ENCODE measurements at places on chromosomes 13 and 19. TPM values are rescaled to one million over a fixed set of nuclear protein-coding genes. Genes with fewer than 3 reads are reported as not detected.

Gene LILRB3
- not detected for total RNA-seq

Gene ZNF610
- total RNA-seq, result 20.0 TPM

Gene GIPC3
- total RNA-seq, result under 0.01 TPM

Gene SLITRK5
- 29.3 TPM for total RNA-seq

Gene CASP14
- total RNA-seq, result not detected

Gene MYPOP
- total RNA-seq, result 0.82 TPM

Gene CYP2S1
- 0.41 TPM for total RNA-seq

Gene CDC37
- 44.0 TPM for total RNA-seq

Gene ZNF99
- 0.41 TPM for total RNA-seq

Gene CYP2A7
- total RNA-seq, result not detected

Gene ZGLP1
- 1.6 TPM for total RNA-seq

Gene KCNRG
- total RNA-seq, result 31.8 TPM

Gene KIR2DL1
- total RNA-seq, result not detected

Gene NCR1
- not detected for total RNA-seq

Gene KCNN1
- total RNA-seq, result 16.3 TPM

Gene BRD4
- 11.4 TPM for total RNA-seq

Gene FXYD1
- total RNA-seq, result not detected

Gene PSG1
- not detected for total RNA-seq

Gene DAND5
- under 0.01 TPM for total RNA-seq

Gene ELANE
- total RNA-seq, result not detected

Gene SULT2B1
- total RNA-seq, result 0.82 TPM

Gene GNA15
- total RNA-seq, result 0.82 TPM

Gene SIGLEC12
- total RNA-seq, result not detected

Gene COMP
- total RNA-seq, result not detected

Gene ZNF414
- total RNA-seq, result 2.4 TPM

Gene TPTE2
- total RNA-seq, result 0.41 TPM

Gene FUT1
- 0.82 TPM for total RNA-seq

Gene SKA3
- total RNA-seq, result 16.3 TPM

Gene ZNF667
- total RNA-seq, result 28.5 TPM

Gene TEAD2
- 5.3 TPM for total RNA-seq

Gene PCDH8
- 72.2 TPM for total RNA-seq

Gene RNF17
- 3.3 TPM for total RNA-seq

Gene RASGRP4
- under 0.01 TPM for total RNA-seq

Gene LGALS7
- total RNA-seq, result not detected

Gene SERPINE3
- total RNA-seq, result 0.41 TPM

Gene PLIN4
- under 0.01 TPM for total RNA-seq

Gene ZNF700
- total RNA-seq, result 13.5 TPM

Gene ZNF525
- 37.5 TPM for total RNA-seq

Gene PRODH2
- total RNA-seq, result not detected

Gene CAMSAP3
- 16.3 TPM for total RNA-seq

Data from frontal cortex (tissue), 4 donors.